ENCODE measurements at places on chromosomes 16 and 17. TPM values are rescaled to one million over a fixed set of nuclear protein-coding genes. Genes with fewer than 3 reads are reported as not detected.

DNA sequence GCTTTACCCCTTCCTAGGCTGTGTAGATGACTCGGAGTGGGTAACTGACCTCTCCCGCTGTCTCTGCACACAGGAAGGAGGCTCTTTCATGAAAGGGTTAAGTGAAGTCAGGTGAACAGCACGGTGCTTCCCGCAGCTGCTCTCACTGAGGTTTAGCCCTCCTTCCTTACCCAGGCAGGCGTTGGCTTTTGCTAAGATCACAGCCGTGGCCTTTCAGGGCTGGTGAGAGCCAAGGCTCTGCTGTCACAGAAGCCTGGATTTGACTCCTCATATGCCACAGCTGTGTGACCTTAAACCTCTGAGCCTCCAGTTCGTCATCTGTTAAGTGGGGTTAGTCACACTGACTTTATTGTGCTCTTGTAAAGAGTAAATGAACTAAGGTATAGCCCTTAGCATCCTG, 90.9 kb upstream of the PLCG2 start:
- no peak overlapping the region for H3K4me3 ChIP-seq
- no peak for DNase-seq
- no peaks in the 10 kb centered on the region for H3K4me1 ChIP-seq
- no peaks in the 10 kb centered on the region for H3K36me3 ChIP-seq

DNA sequence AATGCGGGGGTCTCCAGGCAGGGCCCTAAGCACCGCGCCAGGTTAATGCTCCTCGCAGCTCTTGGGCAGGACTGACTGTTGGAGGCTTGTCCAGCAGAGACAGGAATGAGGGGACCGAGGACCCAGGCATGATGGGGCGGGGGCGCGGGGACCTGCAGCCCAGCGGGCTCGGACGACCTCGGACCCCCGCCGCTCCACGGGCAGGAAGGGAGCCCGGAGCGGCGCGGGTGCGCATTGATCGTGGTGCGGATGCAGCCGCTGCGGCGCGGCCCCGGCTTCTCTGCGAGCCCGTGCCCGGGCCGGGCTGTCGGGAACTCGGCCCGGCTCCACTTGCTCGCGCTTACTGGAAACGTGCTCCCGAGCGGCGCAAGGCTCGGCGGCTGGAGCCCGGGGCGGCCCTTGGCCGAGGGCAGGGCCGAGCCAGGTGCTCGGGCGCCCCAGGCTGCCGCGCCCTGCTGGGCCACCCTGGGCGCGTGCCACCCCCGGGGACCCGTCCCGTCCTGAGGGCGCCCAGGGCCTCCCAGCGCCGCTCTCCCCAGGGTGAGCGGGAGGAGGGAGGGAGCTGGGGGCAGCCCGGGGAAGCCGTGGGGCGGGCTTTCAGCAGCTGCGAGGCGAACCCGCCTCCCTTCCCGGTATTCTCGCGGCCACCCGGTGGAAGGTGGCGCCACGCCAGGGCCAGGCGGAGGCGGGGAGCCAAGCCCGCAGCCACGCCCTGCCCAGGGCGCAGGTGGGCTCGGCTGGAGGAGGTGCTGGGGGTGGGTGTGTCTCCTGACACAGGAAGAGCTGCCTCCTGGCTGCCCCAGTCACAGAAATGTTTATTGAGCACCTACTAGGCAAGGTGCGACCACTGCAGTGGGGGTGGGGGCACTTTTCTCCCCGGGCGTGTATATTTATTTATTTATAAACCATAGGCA, 45.9 kb downstream of the SOCS3 start:
- H3K27ac ChIP-seq = peak overlapping the region; percentile 77
- peaks cover 17% of the 10 kb centered on the region for H3K4me1 ChIP-seq
- DNase-seq = peak; percentile 77
- no peaks in the 10 kb centered on the region for H3K27me3 ChIP-seq
- H3K4me3 ChIP-seq = peak overlapping the region; percentile 5

GRCh38 chr17:21043296-21044232, 753 bp upstream of the USP22 start:
- H3K27me3 ChIP-seq = no peaks in the 10 kb centered on the region
- H3K27ac ChIP-seq = peak overlapping the region; percentile 94
- no peaks in the 10 kb centered on the region for H3K36me3 ChIP-seq
- peak overlapping the region; percentile 70 for H3K4me3 ChIP-seq

DNA sequence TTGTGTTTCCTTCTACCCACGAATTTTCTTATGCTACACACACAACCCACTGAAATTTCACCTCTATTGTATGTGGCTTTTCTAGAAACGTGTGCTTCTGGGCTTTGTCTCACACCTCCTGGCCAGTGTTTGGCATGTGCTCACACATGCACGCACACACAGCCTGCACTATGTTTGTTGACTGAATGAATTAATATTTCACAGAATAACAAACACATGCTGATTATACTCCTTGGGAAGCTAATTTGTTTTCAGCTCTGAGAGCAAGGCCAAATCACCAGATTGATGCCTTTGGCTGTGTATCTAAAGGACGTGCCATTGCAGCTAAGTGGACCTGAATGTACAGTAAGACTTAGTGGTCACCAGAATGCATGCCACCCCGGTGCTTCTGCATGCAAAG, 210.7 kb downstream of the WWOX start:
- no peak overlapping the region for H3K4me3 ChIP-seq
- DNase-seq = no peak
- no peaks in the 10 kb centered on the region for H3K27me3 ChIP-seq
- H3K36me3 ChIP-seq = no peaks in the 10 kb centered on the region
- no peaks in the 10 kb centered on the region for H3K4me1 ChIP-seq

GRCh38 chr17:45383003-45383402, 49.7 kb downstream of the ARHGAP27 start:
- no peaks in the 10 kb centered on the region for H3K4me1 ChIP-seq
- DNase-seq = no peak
- no peaks in the 10 kb centered on the region for H3K36me3 ChIP-seq

DNA sequence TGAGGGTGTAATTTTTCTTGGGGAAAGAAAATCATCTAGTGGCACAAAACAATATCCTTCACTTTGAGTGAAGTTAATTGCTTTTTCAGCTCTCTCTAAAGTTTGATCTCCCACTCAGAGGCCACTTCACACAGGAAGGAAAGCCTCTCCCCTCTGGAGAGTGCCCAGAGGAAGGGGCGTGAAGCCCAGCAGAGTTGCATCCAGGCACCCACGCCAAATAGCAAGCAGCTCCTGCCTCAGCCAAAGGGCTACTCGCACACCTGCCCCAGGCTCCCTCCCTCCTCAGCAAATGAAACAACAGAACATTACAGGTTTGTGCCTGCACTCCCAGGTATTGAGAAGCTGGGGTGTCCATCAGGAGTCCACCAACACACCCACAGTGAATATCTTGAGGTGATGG, 183.0 kb upstream of the RPL38 start:
- H3K36me3 ChIP-seq = no peaks in the 10 kb centered on the region
- no peak for DNase-seq
- H3K27me3 ChIP-seq = no peaks in the 10 kb centered on the region
- no peak overlapping the region for H3K4me3 ChIP-seq
- H3K4me1 ChIP-seq = no peaks in the 10 kb centered on the region

DNA sequence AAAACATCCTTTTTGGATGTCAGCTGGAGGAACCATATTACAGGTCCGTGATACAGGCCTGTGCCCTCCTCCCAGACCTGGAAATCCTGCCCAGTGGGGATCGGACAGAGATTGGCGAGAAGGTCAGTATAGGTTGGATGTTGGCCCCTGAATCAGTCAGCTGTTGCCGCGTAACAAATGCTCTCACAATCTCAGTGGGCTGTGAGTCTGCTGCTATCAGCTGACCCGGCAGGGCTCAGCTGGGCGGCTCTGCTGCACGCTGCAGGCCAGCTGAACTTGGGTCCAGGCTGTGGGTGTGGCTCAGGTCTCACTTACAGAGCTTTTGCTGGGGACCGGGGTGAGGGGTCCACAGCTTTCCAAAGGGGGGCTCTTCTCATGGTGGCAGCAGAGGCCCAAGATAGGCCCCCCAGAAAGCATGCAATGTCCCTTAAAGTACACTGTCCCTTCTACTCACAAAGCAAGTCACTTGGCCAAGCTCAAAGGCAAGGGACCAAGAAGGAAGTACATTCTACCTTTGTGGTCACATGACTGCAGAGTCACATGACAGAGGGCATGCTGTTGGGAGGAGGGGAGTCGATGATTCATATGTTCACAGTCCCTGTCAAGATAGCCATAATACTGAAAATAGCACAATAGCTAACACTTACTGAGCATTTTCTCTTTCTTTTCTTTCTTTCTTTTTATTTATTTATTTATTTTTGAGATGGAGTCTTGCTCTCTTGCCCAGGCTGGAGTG, 134.2 kb downstream of the ABCC1 start:
- H3K4me3 ChIP-seq = no peak overlapping the region
- H3K36me3 ChIP-seq = no peaks in the 10 kb centered on the region
- no peaks in the 10 kb centered on the region for H3K27me3 ChIP-seq
- H3K27ac ChIP-seq = no peak overlapping the region
- DNase-seq = no peak

DNA sequence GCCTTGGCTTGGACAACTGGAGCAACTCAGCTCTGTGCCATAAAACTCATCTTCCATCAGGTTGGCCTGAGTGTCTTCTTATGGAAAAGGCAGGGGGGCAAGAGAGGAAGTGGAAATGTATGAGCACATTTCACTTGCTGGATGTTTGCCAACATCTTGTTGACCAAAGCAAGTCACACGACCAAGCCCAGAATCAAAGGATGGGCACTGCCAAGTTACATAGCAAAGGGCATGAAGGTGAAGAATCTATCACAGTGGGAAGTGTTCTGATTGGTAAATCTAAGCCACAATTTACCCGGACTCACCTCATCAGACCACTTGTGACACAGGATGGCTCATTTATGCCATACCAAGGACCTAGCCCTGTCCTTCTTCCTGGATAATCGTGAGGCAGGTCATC, 310.5 kb upstream of the IRX5 start:
- no peak for DNase-seq
- no peaks in the 10 kb centered on the region for H3K4me1 ChIP-seq
- H3K36me3 ChIP-seq = no peaks in the 10 kb centered on the region
- H3K27me3 ChIP-seq = no peaks in the 10 kb centered on the region

DNA sequence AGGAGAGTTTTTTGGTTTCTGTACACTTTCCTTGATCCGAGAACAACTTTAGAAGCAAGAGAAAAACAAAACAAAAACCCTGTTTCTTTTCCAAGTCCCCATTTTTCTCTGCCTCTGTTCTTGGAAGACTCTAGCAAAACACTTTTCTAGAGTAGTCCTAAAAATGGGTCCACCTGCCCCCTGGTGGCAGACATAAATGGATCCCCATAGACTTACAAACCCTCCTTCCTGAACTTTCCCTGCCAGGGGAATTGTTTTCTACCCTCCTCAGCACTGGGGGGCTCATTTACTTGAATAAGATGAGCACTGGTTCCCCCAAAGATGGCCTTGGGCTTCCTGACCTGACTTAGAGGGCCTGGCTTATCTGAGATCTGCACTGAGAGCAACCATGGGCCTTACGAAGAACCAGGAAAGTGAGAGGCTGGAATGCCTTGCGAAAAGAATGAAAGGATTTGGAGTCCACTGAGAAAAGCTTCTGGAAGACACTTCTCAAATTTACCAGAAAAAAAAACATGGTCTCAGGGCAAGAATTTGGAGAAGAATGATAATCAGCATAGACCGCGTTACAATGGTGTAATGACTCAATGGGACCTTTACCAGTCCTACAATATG, 48.0 kb upstream of the CDYL2 start:
- H3K27me3 ChIP-seq = no peaks in the 10 kb centered on the region
- no peak for DNase-seq
- no peak overlapping the region for H3K27ac ChIP-seq
- H3K36me3 ChIP-seq = no peaks in the 10 kb centered on the region
- H3K4me3 ChIP-seq = no peak overlapping the region

GRCh38 chr16:85853547-85854545, 45.1 kb upstream of the IRF8 start:
- DNase-seq = no peak
- H3K36me3 ChIP-seq = no peaks in the 10 kb centered on the region
- H3K27me3 ChIP-seq = no peaks in the 10 kb centered on the region

DNA sequence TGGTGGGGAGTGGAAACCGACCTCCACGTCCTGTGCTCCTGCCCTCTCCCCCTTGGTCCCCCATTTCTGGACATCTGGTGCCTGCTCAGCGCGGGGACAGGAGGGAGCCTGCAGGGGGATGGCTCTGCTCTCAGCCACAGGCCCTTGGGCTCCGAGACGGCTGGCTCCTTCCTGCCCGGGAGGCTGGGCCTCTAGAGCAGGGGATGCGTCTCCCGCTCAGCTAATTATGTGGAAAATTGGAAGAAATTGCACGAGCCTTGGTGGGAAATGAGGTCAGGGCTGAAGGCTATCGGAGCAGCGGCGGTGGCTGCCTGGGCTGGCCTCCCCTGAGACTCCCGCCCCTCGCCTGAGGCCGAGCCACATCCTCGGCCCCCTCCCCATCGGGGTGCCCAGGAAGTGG, 154.6 kb upstream of the CIBAR2 start:
- no peaks in the 10 kb centered on the region for H3K36me3 ChIP-seq
- no peak overlapping the region for H3K4me3 ChIP-seq
- H3K4me1 ChIP-seq = no peaks in the 10 kb centered on the region
- DNase-seq = no peak
- H3K27me3 ChIP-seq = no peaks in the 10 kb centered on the region

DNA sequence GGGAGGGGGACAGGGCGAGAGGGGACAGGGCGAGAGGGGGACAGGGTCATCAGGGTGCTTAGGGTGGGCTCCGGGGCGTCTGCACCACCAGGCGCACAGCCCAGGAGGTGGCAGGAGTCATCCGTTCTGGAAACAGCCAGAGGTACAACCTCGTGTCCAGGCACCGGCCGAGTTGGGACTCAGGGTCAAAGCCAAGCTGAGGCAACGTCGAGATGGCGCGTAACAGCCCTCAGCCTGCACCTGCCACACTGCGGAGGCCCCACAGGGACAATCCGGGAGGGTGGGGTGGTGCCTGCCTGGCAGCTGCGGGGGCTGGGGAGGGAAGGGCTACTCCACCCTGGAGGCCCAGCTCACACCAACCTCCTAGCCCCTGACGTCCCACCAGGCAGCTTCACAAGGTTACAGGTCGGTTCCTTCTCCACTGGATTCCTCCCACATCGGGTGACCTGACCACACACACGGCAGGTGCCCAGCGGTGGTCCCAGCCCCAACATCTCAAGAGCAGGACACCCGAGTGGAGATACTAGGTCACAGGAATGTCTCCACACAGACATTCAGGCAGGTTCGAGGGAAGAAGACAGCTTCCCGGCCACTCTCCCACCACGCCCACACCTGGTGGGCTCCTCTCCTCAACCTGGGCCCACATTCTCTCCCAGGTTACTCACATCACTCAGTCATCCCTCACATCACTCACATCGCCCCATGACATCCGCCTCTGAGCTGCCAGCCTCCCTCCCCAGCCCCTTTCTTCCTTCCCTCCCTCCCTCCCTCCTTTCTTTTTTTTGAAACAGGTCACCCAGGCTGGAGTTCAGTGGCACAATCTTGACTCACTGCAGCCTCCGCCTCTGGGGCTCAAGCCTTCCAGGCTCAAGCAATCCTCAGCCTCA, 47.3 kb downstream of the RPH3AL start:
- H3K27ac ChIP-seq = no peak overlapping the region
- H3K27me3 ChIP-seq = no peaks in the 10 kb centered on the region
- no peaks in the 10 kb centered on the region for H3K4me1 ChIP-seq
- H3K36me3 ChIP-seq = no peaks in the 10 kb centered on the region
- H3K4me3 ChIP-seq = no peak overlapping the region

Gene PGAP6
- 13.8 TPM for total RNA-seq

Gene CCR7
- not detected for total RNA-seq

Gene KRTAP4-5
- not detected for total RNA-seq

Gene LDHD
- 4.4 TPM for total RNA-seq

Gene SLC13A2
- not detected for total RNA-seq

Gene ERI2
- 37.3 TPM for total RNA-seq
